ENCODE measurements at places on chromosomes 2 and 18.

GRCh38 chr2:74499940-74500577, 656 bp upstream of the LBX2 start:
- no peak for DNase-seq

- DNase-seq, result no peak
Measured at GRCh38 chr2:240790370-240791220, 29.4 kb downstream of the KIF1A start.

DNA sequence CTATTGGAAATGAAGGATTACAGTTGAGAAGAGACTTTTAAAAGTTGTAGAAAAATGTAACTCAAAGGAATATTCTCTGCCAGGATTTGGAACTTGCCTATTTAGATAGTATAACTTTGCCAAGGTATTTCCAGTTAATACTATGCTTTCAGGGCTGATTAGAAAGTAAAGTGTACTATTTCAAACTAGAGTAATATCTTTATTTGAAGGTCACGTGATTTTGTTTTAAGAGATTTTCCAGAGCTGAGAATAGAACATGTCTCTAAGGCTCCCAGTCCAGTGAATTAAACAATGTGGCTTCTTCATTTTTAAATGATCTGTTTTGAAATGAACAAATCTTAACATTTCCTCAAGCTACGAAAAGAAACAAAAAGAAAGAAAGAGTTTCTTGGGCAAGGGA, 53.9 kb downstream of the CCDC148 start:
- DNase-seq, result no peak

GRCh38 chr2:168030862-168031624, 216.4 kb downstream of the STK39 start:
- DNase-seq, result no peak

GRCh38 chr2:148519013-148519412, 125.5 kb upstream of the EPC2 start:
- DNase-seq, result peak; percentile 26

DNA sequence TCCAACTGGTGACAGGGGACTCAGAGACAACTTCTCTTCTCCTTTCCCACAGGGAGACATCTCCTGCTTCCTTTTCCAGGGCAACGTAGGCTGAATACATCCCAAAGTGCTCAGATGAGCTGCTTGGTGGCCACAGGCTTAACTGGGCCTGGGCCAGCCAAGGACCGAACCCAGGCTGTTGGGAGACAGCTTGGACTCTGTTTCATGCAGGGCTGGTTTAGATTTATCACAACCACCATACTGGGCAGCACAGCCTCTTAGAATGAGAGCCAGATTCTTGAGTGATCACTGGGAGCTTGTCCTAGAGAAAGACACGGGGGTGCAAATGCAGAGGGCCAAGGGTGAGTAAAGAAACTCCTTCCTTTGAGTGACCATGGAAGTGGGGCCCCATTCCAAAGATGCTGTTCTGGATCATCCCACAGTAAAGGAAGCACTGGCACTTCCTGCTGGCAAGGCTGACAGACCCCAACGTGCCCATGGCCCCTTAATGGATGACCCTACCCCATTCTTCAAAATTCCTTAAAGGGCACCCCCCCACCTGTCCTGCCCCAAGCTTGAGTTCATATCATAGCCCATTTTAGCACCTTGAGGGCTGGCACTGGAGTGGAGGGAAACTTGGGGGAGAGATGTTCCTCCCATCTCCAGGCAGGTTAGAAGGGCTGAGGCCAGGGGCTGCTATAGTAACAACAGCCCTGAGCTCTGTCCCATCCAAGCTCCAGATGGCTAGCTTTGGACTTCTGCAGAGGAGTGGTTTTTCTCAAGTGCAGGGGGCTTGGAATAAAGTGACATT, 84.1 kb downstream of the CAPN13 start:
- no peak for DNase-seq

DNA sequence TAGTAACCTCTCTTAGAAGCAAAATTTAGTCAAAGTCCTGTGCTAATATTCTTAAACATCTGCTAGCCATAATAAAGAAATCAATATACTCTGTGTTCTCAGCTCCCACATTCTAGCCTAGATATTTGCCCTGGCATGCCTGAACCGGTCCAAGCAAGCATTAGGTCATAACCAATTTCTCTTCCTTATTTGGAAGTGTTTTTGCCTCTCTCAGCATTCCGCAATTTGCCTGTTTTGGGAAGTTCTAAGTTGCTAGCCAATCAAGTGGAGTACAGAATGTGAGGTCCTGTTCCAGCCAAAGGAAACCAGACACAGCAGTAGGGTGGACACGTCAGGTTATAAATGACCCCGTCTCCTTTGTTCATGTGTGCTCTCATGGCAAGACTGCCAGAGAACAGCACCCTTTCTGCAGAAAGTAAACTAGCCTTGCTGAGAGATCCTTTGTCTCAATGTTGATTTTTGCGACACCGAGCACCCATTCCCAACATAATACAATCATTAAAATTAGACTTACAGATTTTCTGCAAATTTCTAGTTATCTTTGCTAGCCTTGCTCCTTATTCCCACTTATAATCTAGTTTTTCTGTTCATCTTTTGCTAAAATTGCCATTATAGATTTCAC, 13.0 kb upstream of the SULT1C4 start:
- DNase-seq, result no peak

GRCh38 chr2:8178911-8179310, 502.9 kb upstream of the ID2 start:
- no peak for DNase-seq

DNA sequence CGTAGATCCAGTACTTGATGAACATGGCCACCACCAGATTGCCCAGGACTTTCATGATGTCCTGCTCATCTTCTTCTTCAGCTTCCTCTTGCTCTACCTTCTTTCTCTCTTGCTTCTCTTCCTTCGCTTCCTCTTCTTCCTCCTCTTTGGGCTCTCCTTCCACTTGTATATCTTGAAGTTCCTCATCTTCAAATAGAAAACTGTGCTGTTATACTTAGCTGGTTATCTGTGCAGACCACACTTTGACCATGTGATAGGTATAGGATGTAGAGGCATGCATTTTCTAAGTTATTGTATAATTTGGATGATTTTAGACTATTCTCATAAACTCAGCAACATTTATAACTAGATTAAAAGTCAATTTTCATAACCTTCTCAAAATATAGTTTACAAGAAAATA, 263.4 kb downstream of the NAPG start:
- DNase-seq, result no peak

DNA sequence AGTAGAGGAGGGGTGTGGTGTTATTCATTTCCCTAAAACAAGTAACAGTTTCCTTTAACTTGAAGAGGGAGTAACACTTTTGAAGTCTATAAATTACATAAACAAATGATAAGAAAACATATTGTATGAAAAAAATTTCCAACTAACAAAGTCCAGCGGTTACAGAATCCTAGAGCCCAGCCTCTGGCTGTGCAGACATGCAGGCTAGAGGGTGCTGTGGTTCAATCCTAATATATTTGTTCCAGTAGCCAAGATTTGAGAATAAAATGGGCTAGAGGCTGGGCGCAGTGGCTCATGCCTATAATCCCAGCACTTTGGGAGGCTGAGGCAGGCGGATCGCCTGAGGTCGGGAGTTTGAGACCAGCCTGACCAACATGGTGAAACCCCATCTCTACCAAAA, 56.9 kb downstream of the WDR75 start:
- no peak for DNase-seq

DNA sequence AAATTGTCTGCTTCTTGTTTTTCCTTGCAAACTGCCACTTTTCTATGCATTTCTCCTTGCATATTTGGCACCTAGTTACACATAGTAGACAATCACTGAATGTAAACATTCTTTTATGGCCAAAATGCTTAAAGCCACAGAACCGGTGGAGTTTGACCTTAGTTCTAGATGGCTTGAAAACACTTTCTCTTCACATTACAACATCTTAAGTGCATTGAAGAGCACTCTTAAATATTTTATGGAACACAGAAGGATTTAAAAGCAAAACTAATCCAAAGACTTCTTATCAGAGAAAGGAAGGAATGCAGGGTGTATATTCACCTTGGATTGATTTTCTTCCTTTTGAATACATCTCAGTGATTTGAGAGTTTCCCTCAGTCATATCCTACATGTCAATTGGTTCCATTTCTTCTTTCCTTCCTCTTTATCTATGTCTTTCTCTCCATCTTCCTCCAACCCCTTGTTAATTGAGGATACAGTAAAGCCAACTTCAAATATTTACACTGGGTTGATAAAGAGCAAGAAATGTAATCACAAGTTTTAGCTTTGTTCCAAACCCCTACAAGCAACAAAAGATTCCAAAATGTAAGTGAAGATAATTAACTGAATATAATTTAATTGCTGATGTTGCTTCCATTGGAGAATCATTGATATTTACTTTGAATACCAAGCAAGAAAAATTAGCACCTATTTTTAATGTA, 548.0 kb downstream of the CNTNAP5 start:
- no peak for DNase-seq

DNA sequence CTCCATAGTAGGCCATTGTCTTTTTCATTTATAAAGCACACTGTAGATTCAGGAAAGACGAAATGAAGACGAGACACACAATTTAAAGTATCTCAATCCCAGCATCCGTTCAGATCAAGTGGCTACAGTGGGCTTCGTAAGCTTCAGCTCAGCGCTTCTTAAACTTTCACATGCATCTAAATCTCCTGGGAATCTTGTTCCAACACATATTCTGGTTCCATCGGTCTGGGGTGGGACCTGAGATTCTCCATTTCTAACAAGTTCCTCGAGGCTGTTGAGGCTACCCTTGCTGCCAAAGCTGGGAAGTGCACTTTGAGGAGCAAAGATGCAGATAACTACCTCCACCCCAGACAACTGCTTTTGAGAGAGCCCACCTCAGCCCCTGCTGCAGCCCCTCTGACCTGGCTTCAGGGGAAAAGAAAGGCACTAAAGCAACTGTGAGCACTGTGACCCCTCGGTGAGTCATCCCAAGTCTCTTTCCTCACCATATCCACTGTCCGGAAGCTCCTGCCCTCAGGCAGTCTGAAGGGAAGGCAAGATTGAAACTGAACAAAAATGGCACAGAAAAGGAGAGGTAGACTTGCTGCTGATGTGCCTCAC, 201.1 kb upstream of the FBXO11 start:
- DNase-seq, result no peak
